ENCODE measurements at places on chromosomes 2 and 18.

GRCh38 chr2:86372641-86373502 is 35.4 kb upstream of the REEP1 start:
- no peak for DNase-seq

GRCh38 chr2:20604401-20604911 is 46.4 kb downstream of the HS1BP3 start:
- no peak for DNase-seq

DNA sequence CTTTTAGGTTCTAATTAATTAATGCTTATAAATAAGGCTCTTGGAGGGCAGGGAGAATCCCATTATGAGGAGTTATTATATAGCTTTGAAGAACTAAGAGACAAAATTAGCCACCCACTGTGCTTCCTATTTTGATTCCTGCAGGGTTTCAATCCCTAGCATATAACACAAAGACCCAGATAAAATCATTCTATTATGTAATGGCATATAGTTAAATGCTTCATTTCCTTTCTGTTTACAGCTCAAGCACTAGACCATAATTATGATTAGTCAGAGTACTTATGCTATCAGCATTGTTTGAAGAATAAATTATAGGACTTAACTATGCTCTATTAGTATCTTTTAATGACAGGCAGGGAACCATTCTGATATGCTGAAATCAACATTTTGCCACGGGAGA is 9.1 kb downstream of the GPR155 start:
- no peak for DNase-seq

DNA sequence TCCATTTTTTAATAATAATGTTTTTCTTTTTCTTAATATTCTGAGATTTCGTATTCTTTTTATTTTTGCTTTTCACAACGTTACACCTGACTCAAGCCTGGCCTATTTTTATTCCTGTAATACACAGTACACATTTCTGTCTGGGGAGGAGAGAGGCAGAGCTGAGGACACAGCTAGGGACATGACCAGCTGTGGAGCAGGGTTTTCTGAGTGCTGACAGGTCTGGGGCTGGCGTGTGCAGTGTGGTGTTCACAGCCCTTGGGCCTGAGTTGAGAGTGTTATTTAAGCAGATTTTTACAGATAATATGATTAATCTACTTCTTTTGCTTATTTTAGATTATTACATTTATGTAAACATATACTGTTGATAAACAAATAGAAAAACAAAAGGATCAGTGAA is 55.9 kb downstream of the ZAP70 start:
- no peak for DNase-seq

DNA sequence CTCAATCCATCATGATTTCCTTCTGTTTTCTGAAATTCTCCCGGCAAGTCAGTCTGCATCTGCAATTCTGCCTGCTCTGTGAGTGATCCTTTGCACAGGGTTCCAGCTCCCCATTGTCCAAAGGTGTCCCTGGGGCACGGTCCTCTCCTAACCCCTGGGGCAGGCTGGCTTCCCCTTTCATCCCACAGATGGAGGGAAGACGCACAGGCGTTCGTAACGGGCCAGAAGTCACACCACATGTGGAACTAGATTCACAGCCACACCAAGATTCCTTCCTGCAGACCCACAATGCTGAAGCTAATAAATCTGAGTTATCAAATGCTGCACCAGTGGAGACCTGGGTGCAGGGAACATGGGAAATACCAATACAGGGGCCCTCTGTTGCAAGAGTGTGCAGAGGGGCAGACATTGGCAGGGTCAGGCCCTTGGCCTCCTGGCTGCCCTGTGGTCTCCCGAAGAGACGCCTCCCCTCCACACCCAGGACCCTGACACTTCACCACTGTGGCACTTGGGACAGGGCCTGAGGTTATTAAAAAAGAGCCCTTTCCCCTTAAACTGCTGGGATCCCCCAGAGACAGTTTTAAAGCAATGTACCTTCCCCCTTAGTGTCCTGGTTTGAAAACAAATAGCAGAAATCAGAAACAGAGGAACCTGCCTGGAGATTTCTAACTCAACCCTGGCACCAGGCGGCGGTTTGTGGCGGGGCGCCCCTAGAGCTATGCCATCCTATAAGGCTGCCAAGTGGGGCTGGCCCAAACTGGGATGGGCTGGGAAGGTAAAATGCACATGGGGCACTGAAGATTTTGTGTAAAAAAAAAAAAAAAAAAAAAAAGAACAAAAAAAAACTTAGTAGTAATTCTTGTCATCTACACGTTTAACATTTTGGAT is 15.4 kb downstream of the ZNF516 start:
- DNase-seq: no peak

DNA sequence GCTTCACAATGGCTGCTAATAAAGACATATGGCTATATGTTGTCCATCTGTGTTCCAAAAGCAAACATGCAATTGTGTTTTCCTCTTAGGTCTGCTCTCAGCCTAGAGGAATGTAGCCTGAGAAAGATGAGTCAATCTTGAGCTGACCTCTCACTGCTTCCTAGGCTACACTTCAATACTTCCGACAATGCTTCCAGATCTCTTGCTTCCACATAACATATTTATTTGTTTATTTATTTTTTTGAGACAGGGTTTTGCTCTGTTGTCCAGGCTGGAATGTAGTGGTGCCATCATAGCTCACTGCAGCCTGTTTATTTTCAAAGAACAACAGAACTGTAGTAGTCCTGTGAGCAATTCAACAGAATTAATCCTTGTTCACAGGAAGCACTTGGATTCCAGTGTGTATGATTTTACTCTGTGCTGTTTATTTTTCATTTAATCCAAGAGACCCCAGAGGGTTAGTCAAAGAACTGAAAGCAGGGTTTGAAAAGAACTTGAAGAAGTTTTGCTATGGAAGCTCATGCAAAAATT is 437.9 kb downstream of the TXNL1 start:
- DNase-seq: no peak

DNA sequence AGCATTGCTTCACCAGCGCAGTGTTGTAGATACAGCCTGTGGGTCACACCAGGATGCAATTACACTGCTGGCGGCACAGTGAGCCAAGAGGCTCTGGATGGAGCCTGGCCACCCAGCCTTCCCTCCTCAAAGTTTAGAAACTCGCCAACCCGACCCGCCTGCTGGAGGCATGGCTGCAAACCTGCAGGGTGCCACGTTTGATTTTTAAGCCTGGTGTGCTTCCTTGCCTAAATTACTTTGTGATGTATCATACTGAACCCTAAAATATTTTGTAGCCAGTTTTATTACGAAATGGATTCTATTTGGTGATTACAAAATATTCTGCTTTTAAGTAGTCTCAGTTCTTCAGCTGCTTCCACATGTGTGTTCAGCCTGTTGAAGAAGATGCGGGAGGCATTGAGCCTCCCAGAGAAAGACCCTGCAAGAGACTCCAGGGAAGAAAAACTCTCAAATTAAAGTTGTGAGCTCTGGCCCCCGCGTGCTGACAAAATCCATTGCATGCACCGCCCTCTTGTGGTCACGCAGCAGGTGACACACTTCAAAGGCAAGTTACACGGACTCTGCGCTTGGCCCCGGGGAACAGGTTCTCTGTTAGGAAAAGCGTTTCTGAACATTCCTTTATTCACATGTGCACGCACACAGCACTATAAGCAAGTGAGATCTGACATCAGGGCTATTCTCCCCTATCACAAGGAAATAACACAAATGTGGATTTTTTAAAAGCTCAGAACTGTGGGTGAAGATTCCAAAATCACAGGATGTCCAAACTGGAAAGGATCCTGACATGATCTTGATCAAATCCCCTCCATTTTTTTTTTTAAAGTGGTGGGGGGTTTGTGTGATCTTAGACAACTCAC is 63.0 kb upstream of the TWIST2 start:
- DNase-seq: peak; percentile 39

- no peak for DNase-seq
Observed at GRCh38 chr2:106334802-106335201, 133.4 kb downstream of the RGPD3 start.

GRCh38 chr2:99317161-99317872 is 16.3 kb upstream of the LYG1 start:
- DNase-seq: no peak

- DNase-seq: no peak
Observed at GRCh38 chr2:35989040-35989439, 366.5 kb upstream of the CRIM1 start.

- DNase-seq: no peak
Observed at GRCh38 chr2:121583555-121583954, 52.9 kb downstream of the RNU4ATAC start.

- DNase-seq: no peak
Observed at GRCh38 chr2:66437691-66438497, 3.0 kb downstream of the MEIS1 start.

DNA sequence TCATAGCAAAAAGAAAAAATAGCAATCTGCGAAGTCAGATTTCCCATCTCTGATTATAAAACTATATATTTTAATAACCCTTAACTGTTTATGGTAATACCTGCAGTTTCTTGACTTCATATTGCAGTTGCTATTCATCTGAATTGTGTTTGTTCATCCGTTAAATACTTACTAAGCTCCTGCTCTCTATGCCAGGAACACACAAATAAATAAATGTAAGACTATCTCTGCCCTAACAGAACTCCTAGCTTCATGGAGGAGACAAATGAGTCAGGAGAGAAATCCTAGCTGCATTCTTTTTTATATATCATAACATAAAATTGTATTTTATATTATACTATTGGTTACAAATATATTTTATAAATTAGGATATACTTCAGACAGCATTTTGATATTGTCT is 61.2 kb downstream of the MALT1 start:
- DNase-seq: no peak

GRCh38 chr2:228263156-228263555 is 81.7 kb upstream of the SPHKAP start:
- no peak for DNase-seq

DNA sequence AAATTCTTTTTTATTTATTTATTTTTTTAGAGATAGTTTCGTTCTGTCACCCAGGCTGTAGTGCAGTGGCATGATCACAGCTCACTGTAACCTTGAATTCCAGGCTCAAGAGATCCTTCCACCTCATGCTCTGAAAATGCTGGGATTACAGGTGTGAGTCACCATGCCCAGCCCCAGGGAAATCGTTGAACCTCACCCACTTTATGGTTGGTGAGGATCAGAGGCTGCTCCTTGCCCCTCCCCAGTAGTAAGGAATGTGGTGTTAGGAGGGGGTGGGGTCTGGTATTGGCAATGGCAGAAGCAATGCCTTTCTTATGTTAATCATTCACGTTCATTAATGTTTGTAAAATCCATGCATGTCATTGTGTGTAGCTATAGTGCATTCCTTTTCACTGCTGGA is 161.9 kb downstream of the SUCLG1 start:
- DNase-seq: no peak

GRCh38 chr18:75694292-75694691 is 266.8 kb upstream of the SMIM21 start:
- no peak for DNase-seq

DNA sequence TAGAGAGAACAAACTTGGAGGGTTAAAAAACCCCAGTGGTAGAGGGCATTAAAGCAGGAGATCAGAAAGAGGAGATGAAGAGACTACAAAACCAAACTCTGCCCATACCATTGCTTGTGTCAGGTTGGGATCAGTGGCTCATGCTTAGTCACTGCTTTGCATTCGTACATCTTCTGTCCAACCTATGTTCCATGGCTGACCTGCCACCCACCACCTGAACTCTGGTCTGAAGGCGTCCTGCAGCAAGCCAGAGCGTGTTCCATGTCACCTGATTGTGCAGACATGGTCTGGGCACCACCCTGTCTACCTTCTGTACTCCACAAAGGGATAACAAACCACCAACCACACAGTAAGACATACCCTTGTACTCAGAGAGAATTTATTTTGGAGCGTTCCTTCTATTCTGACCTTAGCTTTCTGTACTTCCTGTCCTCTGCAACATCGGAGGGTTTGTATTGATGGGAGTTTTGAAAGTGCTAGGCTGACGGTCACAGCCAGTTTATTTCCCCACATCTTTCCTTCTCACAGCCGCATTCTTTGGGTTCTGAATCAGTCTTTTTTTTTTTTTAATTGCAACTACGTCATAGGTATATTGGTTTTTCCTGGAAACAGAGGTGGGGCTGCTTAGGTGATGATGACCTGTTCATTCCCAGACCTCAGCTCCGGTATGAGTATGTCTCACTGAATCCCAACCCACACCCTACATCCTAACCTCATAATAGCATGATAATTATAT is 88.3 kb downstream of the SOWAHC start:
- no peak for DNase-seq

- no peak for DNase-seq
Observed at GRCh38 chr2:158782616-158783015, 12.5 kb upstream of the DAPL1 start.

- no peak for DNase-seq
Observed at GRCh38 chr18:14943967-14944636, 196.1 kb downstream of the ANKRD30B start.

DNA sequence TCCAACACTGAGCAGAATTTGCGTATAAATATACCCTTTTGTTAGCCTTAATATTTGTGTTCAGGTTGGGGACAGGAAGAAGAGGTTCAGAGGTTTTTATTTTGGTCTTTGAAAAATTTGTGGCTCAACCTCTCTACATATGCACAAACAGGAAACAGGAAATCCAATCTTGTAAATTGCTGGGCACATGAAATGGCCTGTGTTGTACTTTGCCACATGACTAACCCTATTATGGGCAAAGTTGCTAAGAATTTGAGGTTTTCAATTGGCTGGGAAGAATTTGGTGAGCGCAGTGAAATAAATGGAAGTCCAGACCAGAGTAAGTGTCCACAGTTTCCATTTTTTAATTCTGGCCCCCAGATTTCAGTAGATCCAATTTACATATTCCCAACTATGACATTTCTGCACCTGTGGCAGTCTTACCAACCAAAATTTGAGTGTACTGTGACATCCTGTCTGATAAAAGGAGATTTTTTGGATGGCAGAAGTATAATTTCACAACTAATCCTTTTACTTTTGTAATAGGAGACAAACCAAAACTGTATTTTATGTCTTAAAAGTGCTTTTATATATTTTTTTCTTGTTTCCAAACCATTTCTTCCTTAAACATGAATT is 63.6 kb downstream of the COX7A2L start:
- DNase-seq: no peak

GRCh38 chr2:45643543-45644542 is 7.6 kb upstream of the PRKCE start:
- peak; percentile 71 for DNase-seq

DNA sequence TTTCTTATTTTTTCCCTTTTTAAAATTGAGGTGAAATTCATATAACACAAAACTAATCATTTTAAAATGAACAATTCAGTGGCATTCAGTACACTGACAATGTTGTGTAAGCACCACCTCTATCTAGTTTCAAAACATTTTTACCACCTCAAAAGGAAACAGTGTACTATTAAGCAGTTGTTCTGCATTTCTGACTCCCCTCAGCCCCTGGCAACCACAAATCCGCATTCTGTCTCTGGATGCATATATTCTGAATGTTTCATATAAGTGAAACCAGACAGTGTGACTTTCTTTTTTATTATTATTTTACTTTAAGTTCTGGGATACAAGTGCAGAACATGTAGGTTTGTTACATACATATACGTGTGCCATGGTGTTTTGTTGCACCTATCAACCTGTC is 19.2 kb upstream of the TANK start:
- DNase-seq: no peak

DNA sequence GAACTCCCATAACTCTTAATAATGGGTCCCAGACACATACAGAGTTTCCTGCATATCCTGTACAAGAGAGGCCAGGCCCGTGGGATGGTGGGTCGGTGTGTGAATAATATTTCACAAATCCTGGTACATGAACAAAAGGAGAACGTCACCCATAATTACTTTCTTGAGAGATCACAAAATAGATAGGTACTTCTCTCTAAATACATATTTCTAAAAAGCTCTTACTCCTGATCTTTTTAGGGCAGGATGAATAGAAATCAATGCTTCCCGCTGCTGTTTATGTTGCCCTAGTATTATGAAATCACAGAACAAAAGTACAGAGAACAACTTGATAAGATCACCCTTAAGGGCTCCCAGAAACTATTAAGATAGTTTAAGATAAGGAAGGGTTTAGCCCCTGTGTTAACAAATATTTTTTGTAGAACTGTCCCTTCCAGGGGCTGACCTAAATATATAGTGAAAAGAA is 5.4 kb downstream of the IRS1 start:
- no peak for DNase-seq
